ENCODE measurements at places on chromosomes 16 and 17.

GRCh38 chr17:18102640-18103039 is 5.9 kb upstream of the MYO15A start:
- DNase-seq, result no peak

GRCh38 chr17:32551186-32551955 is 64.6 kb downstream of the CDK5R1 start:
- DNase-seq, result no peak

DNA sequence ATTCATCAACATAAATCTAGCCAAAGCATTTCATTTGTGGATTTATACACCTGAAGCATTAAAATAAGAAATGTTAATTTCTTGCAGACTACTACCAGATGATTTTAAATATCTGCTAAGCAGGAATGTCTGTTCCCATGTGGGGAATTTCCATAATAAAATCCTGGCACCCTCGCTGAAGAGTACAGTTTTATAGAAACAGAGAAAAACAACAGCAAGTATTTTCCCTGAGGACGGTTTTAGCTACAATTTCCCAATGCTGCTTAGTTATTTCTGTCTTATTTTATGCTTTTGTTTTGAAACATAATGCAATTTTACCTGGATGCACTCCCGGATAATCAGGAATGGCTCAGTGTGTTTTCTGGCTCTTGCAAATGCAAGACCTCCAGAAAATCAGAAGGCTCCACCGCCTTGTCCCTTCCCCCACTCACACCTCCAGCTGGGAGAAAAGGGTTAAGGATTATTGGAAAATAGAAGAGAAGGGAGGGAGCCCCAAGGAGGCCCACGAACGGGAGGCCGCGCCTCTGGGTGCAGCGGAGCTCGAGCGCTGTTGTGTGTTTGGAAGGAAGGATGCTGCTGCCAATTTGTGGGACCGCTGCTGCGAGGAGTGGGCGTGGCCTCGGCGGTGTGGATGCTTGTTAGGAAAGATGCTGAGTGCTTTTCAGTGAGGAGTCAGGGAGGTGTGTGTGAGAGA is at the start of gene CNTNAP4:
TSS of gene CNTNAP4 (plus strand) at position 657 of the 694 bp plus-strand sequence. CDS start 262 bp downstream, outside the sequence.
- no peak for DNase-seq

GRCh38 chr16:14128097-14128496 is 57.0 kb downstream of the MRTFB start:
- no peak for DNase-seq

DNA sequence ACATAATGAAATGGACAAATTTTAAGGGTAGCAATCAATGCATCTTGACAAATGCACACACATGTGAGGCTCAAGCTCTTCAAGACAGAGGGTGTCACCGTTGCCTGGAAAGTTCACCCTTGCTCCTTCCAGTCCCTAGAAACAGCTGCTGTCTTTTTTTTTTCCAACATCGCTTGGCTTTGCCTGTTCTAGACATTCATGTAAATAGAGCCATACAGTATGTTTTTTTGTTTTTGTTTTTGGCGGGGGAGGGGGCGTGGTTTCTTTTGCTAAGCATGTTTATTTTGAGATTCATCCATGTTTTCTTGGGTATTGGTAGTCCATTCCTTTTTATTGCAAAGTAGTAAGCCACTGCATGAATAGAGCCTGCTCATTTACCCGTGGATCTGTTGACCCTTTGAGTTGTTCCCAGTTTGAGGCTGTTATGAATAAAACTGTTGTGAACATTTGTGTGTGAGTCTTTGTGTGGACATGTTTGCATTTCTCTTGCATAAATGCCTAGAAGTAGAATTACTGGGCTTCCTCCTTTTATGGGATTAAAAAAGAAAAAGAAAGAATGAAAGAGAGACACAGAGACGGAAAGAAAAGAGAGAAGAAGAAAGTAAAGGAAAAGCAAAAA is 78.4 kb downstream of the NT5M start:
- DNase-seq, result no peak

- no peak for DNase-seq
These were observed 356.2 kb downstream of the SEC14L1 start for GRCh38 chr17:77496831-77497577.

DNA sequence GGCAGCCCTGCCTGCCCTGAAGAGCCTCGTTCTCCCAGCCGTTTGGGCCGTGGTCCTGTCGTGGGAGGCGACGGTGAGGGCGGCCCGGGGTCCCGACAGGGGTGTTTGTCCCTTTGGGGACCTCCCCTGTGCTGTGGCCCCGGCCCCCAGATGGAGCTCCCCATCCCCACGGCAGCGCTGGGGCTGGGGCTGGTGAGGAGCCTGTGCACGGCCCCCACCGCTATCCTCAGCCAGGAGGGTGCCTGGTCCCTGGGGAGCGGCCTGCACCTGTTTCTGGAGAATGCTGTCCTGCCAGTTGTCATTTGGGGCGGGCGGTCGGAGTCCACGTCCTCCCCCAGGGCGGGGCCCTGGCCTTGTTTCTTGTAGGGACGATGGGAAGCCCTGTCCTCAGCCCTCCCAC is 6.6 kb downstream of the CAPN15 start:
- no peak for DNase-seq

DNA sequence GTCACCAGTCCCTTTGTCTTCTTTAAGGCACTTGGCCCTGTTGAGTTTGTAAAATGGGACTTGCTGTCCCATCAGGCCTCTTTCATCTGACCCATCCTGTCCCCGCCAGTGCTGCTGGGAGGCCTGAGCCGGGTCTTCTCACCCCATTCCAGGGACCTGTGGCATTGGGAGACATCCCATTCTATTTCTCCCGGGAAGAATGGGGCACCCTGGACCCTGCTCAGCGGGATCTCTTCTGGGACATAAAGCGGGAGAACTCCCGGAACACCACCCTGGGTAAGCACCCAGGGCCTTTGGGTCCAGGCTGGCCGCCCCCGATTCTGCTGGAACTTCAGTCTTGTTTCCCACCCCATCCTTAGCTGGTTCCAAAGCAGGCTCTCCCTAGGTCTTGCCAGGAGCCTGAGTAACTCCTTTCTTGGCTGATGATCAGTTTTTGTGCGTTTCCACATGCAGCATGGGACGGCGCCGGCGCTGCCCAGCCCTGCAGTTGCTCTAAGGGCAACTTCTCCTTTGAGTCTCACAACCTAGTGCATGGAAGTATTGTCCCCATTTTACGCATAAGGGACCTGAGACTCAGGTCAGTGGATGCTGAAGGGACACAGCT is 4.1 kb downstream of the ZNF213 start:
- no peak for DNase-seq

DNA sequence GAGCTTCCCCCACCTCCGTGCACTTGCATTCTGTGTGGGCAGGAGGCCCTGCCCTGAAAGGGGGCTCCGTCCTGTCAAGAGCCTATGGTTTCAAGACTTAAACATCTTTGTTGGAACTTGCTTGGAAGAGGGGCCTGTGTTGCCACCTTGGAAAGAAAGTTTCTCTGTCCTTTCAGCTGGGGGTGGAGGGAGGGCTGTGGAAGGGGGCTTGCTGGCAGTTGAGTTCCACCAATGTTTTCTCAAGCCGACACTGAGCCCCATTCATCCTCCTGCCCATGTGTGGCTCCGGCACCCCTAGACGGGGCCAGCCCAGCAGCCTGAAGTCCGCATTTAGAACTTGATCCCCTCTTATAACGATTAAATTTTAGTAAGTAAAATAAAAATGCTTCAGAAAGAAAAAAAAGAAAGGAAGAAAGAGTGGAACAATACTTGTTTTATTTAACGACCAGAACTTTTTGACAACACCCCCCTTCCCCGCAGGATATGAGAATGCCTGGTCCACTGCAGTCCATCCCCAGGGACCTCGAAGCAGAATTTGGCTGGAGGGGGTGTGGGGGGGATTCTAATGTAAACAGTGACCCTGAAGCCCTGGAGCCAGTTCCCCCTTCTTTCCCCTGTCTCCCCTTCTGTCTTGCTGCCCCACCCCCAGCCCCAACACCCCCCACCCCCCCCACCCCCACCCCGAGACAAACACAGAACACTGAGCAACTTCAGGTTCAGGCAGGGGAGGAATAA is 26.9 kb upstream of the CLEC18A start:
- DNase-seq, result no peak
